Activated gamma-delta T cell treated with Interleukin-2 at 50 U/mL for 16 hours (primary cell): ENCODE measurements at places on chromosomes 16 and 17.

GRCh38 chr17:69874175-69874670 is 200.8 kb upstream of the KCNJ16 start:
- DNase-seq: no peak

DNA sequence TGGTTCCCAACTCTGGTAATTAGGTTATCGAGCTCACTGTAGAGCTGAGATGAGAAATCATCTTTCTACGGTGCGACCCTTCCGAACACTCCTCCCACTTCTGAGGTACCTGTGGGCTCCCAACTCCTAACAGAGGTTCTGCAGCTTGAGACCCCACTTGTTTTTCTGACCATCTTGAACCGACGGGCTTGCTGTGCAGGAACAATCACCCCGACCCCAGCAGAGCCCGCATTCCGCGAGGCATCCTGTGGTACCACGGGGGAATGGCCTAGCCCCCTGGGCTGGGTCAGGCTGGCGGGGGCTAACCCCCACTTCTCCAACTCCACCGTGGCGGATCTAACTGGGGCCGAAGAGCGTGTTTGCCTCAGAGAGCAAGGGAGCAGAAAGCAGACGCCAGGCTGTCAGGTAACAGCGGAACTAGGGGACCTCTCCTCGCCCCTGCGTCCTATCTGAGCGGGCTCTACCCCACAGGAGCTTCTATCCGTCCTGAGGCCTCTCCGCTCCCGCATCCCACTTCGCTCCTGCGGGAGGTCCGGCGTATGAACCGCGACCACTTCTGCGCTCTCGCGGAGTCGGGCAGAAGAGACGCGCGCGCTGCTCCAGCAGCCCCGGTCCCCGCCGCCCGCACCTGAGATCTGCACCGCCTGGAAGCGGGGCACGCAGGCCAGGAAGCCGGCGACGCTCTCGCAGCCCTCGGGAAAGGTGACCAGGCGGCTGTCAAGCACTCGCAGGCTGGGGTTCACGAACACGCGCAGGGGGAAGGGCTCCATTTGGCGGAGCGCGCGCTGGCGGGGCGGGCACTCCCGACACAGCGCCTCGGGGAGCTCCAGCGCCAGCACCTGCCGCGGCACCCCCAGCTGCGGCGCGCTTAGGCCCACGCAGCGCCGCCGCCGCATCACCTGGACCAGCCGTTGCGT is 761 bp downstream of the PDF start:
- peak; percentile 35 for DNase-seq

GRCh38 chr16:84044118-84044488 is 1.5 kb upstream of the SLC38A8 start:
- DNase-seq: no peak

- no peak for DNase-seq
Observed at GRCh38 chr16:57032931-57033330, 43.6 kb downstream of the NLRC5 start.

- DNase-seq: no peak
Observed at GRCh38 chr17:5467416-5467815, 1.4 kb downstream of the DHX33 start.

GRCh38 chr17:41428591-41429291 is 4.4 kb upstream of the KRT37 start:
- DNase-seq: no peak

DNA sequence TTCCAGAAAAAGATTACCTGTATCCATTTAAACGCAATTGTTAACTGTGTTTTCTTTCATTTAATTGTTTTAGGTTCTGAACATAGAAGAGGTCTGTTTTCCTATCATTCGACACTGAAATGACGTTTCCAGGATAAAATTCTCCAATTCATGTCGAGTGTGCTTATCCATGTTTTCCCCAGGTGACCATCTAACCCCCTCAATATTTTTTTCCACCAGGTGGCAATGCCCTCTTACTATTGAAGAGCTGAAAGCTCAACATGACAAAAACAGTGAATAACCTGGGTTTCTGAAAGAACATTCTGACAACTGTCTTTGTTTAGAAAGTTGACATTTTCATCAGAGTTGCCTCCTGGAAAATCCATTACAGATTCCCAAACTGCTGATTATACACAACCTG is 948.7 kb downstream of the KCNJ2 start:
- DNase-seq: no peak

- DNase-seq: no peak
Observed at GRCh38 chr16:1078579-1079021, 6.1 kb downstream of the SSTR5 start.

DNA sequence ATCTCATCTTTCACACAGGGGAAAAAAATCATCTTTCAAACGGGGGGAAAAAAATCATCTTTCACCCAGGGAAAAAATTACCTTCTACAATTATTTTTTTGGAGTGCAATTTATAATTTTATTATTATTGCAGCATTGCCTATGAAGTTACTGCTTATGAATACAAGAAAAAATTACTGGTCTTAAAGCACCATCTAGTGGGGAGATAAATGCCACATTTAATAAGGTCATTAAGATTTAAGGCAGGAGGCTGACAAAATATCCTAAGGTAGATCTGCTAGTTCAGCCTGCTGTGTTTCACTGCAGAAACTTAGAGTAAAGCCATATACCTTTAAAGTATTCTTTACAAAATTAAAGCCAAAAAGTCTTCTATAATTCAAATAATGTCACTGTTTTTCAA is 13.7 kb downstream of the SHCBP1 start:
- no peak for DNase-seq

- no peak for DNase-seq
Observed at GRCh38 chr17:64056269-64057005, 36.0 kb upstream of the ICAM2 start.

- DNase-seq: no peak
Observed at GRCh38 chr17:41518789-41519449, at the start of gene KRT15. Gene KRT15, minus strand, starts transcription at chr17:41518890. Its CDS starts 63 bp downstream, at chr17:41518827.

DNA sequence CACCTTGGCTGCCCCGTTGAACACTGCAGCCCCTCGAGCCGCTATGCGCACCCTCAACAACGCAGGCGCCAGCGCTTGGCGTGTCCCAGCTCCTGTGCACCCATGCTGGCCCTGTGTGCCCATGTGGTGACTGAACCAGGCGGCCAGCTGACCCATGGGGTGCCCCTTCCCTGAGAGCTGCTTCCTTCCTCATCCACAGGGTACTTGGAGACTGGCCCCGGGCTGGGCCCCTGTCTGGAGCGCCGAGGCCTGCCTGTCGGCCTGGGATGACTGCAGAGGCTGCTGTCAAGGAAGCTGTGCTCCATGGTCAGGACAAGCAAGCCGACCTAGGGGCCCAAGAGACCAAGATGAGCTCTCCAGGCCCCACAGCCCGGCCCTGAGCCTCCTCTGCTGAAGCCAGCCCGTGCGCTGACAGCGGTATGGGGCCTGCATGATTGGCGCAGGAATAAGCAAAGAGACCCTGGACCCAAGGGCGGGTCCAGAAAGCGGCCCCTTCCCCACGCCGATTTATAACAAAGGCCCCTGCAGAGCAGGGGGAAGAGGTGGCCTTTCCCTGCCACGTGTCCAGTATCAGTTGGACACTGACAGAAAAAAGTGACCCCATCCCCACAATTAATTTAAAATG is 21.6 kb upstream of the BAHCC1 start:
- no peak for DNase-seq

GRCh38 chr16:17129971-17130370 is 340.8 kb downstream of the XYLT1 start:
- DNase-seq: no peak

GRCh38 chr16:69794486-69794885 is 32.4 kb downstream of the WWP2 start:
- DNase-seq: no peak

DNA sequence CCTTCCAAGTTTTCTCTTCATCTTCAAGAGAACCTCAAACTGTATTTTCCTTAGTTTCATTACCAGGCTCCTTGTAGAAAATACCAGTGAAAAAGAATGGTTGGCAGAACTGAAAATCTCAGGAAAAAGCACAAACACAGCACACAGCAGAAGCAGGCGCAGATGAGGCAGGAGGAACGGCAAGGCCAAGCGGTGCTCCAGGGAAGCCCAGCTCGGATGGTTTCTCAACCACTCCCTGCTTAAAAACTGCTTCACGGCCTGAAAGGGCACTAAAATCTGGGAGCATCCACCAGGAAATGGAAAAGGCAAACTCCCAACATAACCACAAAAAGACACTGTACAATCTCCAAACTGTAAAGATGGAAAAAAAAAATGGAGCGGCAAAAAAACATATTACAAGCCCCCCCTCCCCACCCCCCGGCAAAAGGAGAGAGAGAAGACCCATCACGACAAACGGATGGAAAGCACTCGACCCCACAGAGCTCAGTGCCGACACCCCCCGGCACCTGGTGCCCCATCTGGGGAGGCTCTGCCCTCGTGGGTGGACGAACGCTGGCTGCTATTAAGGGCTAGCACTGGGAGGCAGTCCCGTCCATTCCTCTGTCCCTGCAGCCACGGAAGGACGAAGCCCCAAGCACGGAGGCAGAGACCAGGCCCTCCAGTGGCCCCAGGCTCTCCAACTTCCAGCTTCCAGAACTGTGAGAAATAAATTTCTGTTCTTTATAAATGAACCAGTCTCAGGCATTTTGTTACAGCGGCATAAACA is 127.5 kb downstream of the ZNF778 start:
- DNase-seq: no peak

DNA sequence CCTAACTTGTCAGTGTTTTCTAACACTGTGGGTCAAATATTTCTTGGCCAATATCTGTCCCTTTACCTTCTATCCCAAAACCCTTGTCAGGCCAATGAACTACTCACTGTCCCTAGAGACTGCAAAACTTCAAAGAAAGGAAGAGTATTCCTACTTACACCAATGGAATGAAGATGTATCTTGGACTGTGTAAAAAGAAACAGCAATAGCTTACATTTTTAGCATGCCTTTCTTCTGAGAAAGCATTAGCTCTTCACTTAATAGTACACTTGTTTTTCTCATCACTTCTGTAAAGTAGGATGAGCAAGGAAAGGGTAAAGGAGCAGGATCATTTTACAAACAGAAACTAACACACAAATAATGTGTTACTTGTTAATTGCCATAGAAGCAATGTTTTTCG is 73.9 kb downstream of the STH start:
- DNase-seq: no peak
